Mucosa of descending colon (tissue), 3 donors: ENCODE measurements at places on chromosomes 2 and 18. TPM values are rescaled to one million over a fixed set of nuclear protein-coding genes. Genes with fewer than 3 reads are reported as not detected.

DNA sequence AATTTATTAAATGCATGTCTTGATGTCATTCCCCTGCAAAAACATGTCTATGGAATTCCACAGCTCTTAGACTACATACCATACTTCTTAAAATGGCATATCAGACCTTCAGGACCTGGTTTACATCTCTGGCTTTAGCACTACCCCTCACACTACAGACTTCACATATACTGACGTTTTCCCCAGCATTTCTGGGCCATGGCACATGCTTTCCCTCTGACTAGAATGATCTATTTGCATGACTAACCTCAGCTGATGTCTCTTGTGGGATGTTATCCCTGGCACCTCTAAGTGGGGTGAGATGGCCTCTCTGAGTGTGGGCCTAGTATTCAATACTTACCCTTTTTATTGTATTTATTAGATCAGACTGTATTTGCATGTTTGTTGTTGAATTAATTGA is 381.6 kb downstream of the ERBB4 start:
- DNase-seq, result no peak

GRCh38 chr2:137638932-137639331 is 325.3 kb upstream of the HNMT start:
- DNase-seq, result no peak

- DNase-seq, result peak; percentile 62
These were observed 20.2 kb upstream of the PAX3 start for GRCh38 chr2:222318712-222319585.

DNA sequence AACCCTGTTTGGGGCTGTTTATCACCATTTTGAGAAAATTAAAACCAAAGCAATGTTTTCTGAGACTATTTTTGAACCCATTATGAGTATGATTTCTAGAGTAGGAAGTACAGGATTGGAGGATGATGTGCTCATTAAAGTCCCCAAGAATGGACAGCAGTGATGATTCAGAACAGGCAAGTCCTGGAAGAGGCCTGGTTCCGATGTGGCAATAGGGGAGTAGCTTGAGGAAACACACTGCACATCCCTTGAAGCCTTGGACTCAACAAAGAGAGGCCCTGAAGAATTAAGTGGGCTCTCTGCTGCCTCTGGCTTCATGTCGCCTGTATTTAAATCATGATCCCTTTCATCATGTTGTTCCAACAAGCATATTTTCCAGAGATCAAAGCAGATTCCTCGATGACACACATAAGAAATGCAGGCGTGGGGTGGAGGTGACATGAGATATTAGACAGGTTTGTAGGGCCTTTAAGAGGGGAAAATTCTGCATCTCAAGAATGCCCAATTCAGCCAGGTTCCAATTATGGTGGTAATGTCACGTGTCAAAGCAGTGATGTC is 242.2 kb downstream of the FHOD3 start:
- DNase-seq, result no peak

DNA sequence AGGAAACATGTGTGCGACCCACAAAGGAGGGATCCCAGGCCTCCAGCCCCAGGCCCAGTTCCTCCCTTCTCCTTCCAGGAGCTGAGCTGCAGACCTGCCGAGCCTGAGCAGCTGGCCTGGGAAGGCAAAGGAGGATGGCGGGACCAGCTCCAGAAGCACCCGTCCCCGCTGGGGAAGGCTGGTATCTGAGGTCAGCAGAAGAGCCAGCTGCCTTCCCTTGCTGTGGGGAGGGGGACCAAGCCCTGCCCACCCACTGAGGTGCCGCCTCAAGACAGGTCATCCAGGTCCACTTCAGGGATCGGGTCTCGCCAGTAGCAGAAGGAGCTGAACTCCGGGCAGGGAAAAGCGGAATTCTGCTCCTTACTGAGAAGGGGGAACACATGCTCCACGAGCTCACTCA is 73.2 kb downstream of the EMILIN2 start:
- no peak for DNase-seq

DNA sequence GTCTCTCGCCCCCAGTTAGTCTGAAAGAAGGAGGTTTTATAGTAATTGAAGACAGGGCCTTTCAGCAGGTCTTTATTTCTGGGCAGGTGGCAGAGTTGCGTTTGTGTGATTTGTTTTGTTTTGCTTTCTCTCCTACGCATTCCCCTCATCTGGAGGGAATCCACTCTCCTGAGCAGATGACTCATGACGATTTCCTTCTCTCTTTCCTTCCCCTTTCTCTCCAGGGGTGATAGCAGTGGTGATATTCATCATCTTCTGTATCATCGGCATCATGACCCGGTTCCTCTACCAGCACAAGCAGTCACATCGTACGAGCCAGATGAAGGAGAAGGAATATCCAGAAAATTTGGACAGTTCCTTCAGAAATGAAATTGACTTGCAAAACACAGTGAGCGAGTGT is 888.8 kb downstream of the CNTNAP5 start:
- no peak for DNase-seq

DNA sequence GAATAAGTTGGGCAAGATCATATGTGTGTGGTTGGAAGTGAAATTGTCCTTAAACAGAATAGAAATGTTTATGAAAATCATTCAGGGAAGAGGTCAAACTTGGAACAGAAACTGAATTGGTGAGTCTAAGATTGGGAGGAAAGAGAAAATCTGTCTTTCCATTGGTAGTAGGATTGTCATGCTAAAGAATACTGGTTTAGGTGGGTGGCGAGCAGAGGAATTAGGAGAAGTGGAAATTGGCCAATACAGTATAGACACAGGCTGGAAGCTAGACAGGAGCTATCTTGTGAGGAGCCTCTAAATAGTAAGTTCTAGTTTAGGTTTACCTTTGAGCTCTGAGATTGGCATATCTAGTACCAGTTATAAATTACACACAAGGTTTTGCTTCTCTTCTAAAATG is 80.9 kb upstream of the KYNU start:
- DNase-seq, result no peak

DNA sequence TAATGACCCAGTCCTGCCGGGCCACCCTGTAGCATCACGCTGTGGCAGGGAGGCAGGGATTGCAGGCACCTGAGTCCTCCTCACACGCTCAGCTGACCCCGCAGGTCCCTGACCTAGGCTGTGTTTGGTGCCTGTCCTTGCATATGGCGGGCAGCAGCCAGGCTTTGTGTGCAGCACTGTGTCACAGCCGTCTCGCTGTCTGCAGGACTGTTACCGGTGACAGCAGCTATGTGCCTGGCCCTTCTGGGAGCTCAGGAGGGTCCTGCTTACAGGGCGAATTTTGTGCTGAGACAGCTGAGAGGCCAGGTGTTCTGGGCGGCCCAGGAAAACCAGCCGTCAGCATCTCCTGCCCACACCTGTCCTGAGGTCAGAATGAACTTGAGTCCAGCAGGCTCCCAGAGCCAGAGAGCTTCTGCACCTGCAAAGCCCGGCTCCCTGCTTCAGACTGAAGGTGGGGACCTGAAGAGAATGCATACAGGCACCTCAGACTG is 10.4 kb upstream of the ARID5A start:
- peak; percentile 29 for DNase-seq

GRCh38 chr2:60221098-60221497 is 332.4 kb downstream of the BCL11A start:
- DNase-seq, result no peak

DNA sequence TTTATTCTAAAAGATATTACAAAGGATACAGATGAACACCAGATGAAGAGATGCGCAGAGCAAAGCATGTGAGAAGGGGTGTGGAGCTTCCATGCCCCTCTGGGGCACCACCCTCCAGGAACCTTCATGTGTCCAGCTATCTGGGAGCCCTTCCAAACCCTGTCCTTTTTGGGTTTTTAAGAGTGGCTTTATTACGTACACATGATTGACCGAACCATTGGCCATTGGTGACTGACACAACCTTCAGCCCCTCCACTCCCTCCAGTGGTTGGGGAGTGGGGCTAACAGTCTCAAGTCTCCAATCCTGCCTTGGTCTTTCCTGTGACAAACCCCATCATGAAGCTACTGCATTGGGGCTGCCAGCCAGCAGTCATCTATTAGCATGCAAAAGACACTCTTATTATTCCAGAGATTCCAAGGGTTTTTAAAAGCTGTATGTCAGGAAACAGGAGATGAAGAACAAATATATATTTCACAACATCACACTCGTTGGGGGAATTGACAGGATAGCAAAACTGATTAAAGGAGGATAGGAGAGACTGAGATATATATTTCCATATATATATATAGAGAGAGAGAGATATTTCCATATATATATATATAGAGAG is 19.4 kb downstream of the IL1B start:
- no peak for DNase-seq

- DNase-seq, result no peak
These were observed 334.1 kb upstream of the FAM98A start for GRCh38 chr2:33933203-33933602.

DNA sequence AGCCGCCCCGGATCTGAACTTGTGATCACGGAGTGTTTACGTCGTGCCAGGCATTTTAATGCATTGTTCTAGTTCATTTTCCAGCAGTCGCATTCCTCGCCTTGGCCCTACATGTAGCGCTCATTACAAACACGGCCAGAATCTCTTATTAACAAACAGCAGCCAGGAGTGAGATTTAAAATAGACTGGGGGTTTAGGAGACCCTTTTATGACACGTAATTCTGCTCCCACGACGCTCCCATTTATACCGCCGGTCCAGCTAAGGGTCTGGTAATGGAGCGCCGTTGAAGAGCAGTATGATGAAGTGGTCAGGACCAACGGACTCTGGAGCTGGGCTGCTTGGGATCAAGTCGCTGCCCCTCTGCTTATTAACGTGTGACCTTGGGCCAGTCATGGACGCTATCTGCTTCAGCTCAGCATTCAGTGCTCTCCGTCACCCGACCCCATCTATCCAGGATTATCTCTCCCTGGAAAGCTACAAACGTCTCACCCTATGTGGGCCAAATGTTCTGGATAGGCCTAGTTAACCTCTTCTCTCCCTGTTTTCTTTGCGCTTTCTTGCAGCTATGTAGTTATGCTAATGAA is 745 bp downstream of the MSH2 start:
- no peak for DNase-seq

GRCh38 chr18:2997429-2997828 is 15.5 kb downstream of the LPIN2 start:
- no peak for DNase-seq

DNA sequence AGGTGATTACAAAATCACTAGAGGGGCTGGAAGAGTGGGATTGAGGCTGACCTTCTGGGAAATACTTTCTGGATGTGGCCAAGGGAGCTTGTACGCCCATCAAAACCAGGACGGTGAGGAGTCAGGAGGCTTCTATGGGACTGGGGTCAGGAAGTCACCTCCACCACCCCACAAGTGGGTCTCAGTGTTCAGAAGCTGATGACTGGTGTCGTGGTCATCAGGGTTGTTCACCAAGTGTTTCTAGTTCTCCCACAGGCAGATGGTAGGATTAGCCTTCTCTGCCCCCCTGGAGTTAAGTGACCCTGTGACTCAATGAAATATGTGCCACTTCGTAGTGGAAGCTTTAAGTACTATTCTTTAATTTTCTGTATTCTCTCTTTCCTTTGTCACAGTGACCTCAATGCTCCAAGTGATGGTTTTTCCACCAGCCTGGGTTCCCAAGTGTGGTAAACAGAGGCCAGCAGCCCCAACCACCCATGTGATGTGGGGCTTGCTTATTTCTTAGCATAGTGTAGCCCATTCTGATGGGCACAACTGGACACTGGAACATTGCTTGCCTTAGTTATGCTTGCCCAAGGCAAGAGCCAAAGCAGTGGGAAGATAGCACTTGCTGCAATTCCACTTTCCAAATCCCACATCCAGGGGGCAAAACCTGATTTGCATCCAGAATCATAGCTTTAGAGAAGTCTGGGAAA is 258.8 kb downstream of the CYP26B1 start:
- DNase-seq, result no peak

DNA sequence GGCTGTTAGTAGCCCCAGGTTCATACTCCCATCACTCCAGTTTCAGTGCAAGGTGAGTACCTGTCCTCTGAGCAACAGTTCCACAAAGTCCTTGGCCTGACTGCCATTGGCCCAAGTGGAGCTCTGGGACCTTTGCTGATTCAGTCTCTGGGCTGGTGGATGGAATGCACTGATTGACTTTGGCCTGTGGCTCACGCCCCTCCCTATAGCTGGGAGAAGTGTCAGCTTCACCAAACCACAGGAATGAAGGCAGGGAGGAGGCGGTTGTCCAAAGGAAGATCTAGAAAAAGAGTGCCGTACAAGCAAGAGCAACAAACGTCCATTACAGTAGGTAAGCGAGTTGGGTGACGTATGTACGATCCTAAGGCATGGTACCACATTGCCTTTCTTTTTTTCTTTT is 34.0 kb downstream of the QPCT start:
- no peak for DNase-seq

The REG3A gene
- not detected for total RNA-seq

The GCA gene
- 29.1 TPM for total RNA-seq

The RAB6D gene
- total RNA-seq, result 1.8 TPM

The MC2R gene
- not detected for total RNA-seq

The SLC19A3 gene
- 4.5 TPM for total RNA-seq
